NCI-H460 (cell line): ENCODE measurements at places on chromosomes 1 and 21.

DNA sequence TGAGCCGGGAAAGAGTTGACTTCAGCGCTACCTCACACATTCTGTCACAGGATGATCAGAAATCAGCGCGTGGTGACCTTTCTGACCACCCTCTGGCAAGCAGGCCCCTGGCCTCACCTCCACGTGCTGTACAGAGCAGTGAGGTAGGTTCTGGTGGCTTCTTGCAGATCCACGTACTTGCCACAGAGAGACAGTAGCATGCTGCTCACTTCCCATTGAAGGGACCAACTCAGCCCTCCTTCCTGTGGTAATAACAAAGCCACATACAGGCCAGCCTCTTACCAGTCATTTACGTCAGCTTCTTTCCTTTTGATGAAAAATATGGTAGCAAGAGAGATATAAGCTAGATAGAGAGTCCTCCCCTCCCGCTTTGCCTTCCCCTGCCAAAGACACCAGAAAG lies 200.7 kb downstream of the CHRM3 start:
- no peak for DNase-seq

DNA sequence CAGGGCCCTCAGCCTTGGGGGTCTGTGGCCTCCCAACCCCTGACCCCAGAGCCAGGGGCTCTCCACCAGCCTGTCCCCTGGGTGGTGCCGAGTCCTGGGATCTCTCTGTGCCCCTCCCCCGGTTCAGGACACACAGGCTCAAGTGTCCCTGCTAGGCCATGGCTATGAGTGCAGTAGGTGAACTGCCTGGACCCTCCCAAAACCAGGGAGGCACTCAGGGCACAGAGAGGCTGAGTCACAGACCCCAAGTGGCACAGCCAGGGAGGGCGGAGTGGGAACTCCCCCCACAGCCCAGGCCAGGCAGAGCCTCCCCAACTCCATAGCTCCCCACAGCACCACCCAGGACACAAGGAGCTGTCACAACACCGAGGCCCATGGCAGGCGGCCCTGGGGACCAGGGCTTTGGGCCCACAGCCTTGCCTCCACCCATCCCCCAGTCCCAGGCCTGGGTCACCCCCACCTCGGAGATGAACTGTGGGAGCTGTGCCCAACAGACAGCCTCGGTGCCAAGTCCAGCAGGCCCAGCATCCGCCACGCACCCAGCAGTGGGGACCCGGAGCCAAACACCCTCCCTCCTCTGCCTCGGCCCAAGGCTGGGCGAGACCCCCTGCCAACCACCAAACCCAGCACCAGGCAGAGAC lies 3.2 kb downstream of the DVL1 start:
- no peak for DNase-seq

GRCh38 chr1:29669912-29670311 lies 433.6 kb downstream of the PTPRU start:
- DNase-seq: no peak

GRCh38 chr1:230760360-230760827 lies 13.2 kb downstream of the CAPN9 start:
- no peak for DNase-seq

DNA sequence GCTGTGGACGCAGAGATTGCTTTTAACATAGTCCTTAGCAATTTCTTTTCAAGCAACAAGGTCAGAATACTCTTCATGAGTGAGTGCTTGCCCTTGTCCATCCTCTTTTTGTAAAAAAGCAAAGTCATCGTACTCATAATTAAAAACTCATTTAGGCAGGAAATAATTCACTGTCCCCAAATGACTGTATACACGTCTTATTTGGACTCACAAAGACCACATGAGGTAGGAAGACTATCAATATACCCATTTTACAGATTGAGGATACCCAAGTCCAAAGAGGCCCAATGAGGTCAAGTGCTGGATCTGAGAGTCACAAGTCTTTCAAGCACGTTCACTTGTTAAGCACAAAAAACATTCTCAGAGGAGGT lies 13.2 kb downstream of the ITPKB start:
- DNase-seq: no peak

- DNase-seq: peak; percentile 42
These were observed 20.4 kb downstream of the SLC16A1 start for GRCh38 chr1:112935461-112936111.

DNA sequence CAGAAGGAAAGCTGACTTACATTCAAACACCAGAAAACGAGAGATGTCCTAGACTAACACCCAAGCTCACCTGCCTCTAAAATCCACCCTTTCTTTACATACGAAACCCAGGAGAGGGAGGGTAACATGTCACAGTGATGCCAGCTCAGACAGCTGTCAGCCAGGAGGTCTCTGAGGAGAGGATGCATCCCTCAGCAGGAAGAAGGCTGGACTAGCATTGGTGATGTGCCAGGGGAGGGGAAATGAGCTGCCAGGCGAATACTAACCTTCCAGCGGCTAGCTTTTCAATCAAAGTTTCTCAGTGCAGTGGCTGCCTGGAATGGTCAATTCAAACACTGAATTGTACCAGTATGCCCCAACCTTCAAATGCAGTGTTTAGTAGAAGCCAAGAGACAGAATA lies 3.6 kb upstream of the UBE2G2 start:
- DNase-seq: no peak

GRCh38 chr1:165288350-165289120 lies 68.0 kb downstream of the LMX1A start:
- DNase-seq: no peak

GRCh38 chr1:233520261-233521191 lies 93.4 kb upstream of the KCNK1 start:
- peak; percentile 34 for DNase-seq

GRCh38 chr1:40241362-40241761 lies 6.4 kb upstream of the TMCO2 start:
- no peak for DNase-seq

DNA sequence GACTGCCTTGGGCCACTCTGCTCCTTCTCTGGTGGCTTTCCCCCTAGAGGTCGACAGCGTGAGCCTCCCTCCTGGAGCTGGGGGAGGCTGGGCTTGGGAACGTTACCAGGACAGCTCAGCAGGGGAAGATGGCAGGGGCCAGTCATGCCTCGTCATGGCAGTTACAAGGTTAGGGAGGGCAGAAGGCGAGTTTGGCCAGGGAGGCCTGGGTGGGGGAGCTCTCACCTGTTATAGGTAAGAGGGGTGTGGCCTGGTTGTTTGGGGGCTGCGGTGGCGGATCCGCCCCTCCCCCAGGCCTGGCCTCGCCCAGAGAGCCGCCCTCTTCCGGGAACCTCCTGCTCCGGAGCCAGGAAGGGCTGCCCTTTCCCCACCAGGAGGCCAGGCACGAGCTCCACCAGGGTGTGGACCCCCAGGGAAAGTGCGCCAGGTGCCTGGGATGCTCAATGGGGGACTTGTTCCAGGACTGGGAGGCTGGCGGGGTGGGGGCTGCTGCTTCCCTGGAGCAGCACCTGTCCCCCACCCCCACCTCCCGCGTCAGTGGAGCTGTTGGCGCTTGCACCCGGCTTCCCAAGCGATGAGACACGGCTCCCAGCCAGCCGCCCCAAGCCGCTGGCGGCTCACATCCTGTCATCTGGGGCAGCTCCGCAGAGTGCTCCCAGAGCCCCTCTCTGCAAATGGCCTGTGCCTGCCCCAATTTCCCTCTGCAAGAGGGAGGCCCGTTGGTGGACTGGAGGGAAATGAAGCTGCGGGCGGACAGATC lies 23.6 kb upstream of the PKP1 start:
- peak; percentile 43 for DNase-seq

DNA sequence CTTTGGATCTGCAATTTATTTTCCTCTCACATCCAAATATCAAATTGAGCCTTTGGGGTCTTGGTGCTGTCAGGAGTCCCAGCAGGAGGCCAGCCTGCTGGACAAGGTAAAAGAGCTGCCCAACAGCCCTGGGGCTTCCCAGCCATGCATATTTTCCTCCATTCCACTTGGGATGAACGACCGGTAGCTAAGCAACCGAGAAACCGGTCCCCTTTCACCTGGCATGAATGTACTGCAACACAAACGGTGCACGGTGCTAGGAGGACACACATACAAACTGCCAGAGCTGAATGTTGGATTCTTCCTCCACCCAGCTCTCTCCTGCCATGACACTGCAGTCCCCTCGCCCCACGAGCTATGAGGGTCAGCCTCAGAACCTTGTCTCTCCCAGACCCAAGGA lies 42.7 kb downstream of the BCAR3 start:
- DNase-seq: no peak

- no peak for DNase-seq
These were observed 117.8 kb upstream of the BRINP3 start for GRCh38 chr1:190595438-190595837.

DNA sequence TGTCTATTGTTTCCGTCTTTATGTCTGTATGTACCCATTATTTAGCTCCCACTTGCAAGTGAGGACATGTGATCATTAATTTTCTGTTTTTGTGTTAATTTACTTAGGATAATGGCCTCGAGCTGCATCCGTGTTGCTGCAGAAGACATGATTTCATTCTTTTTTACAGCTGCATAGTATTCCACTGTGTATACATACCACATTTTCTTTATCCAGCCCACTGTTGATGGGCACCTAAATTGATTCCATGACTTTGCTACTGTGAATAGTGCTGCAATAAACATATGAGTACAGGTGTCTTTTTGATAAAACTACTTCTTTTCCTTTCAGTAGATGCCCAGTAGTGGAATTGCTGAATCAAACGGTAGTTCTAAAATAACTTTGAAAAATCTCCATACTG lies 12.7 kb upstream of the SLAMF1 start:
- no peak for DNase-seq

- peak; percentile 44 for DNase-seq
These were observed 75.5 kb downstream of the ADAMTS1 start for GRCh38 chr21:26769613-26770188.

- no peak for DNase-seq
These were observed 18.2 kb downstream of the DEPDC1 start for GRCh38 chr1:68478662-68479061.

DNA sequence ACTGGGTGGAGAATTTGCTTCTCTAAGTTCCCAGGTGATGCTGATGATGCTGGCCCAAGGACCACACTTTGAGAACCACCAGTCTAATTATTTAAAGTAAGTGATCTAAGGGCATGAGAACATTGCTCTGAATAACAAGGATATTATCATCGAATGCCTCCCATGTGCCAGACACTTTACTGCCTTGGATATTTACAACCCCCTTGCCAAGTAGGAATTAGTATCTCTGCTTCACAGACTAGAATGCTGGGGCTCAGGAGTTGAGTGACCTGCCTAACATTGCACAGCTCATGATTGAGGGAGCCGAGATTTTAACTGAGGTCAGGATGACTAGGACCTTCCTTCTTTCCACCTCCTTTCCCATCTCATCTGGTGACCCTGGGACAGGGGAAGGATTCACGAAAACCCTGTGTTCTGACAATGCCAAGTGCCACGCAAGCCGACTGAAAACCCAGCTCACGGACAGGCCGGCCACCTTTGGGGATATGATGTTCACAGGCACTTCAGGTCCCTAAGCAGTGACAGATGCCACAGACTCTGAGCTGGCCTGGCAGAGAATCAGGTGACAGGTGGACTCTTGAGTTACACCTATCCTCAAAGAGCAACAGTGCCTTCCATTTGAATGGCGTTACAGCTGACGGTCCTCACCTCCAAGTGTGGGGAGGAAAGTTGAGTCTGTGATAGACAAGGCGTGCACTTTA lies 230.7 kb downstream of the TOMM20 start:
- DNase-seq: no peak

GRCh38 chr1:23719162-23719820 lies 24.0 kb upstream of the ELOA start:
- no peak for DNase-seq

GRCh38 chr1:29324771-29325351 lies 88.5 kb downstream of the PTPRU start:
- no peak for DNase-seq

- DNase-seq: no peak
These were observed 43.0 kb downstream of the TMCC2 start for GRCh38 chr1:205270764-205271163.

DNA sequence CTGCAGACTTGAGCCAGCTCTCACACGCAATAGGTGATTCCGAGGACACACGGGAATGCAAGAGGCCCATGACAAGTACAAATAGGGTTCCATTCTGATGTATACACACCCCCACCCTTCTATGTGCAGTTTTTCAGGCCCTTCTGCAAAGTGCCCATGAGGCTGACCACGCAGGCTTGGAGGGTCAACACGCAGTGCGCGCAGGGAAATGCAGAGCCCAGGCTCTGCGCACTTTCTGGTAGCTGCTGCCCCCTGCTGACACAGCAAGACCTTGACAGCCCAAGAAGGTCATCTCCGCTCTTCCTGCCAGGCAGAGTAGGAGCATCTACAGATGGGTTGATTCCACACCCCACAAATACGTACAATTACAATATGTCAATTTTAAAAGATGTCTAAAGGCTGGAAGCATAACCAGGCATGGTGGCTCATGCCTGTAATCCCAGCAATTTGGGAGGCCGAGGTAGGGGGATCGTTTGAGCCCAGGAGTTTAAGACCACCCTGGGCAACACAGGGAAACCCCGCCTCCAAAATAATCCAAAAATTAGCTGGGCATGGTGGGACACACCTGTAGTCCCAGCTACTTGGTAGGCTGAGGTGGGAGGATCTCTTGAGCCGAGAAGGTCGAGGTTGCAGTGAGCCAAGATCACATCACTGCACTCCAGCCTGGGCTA lies 18.5 kb downstream of the SH3BP5L start:
- DNase-seq: peak; percentile 51

DNA sequence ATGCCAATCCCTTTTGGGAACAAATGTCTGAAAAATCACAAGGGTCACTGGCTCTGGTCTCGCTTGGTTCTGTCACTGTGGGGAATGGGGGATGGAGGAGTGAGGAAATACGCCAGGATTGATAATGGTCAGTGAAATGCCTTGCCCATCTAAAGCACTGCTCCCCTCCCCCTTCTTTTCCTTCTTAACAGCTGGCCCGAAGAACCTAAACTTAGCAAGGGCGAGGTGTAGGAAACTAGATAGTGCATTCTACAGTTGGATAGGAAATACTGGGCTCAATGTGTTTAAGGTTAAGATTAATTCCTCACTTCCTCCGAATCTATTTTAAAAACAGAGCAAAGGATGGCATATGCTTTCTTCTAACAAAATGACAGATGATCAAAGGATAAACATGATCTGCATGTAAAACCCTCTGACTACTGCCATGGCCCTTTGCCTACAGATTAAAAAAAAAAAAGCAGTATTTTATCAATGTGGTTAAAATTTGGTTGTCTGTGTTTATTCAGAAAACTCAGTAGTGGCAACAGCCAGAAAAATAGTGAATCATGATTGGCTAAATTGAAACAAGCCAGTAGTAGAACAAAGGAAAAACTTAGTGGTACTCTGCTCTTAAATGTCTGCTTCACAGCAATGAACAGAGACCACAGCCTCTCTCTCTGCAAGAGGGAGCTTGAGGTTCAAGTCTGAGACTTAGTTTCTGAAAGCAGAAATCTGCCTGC lies 86.1 kb upstream of the VAV3 start:
- no peak for DNase-seq

DNA sequence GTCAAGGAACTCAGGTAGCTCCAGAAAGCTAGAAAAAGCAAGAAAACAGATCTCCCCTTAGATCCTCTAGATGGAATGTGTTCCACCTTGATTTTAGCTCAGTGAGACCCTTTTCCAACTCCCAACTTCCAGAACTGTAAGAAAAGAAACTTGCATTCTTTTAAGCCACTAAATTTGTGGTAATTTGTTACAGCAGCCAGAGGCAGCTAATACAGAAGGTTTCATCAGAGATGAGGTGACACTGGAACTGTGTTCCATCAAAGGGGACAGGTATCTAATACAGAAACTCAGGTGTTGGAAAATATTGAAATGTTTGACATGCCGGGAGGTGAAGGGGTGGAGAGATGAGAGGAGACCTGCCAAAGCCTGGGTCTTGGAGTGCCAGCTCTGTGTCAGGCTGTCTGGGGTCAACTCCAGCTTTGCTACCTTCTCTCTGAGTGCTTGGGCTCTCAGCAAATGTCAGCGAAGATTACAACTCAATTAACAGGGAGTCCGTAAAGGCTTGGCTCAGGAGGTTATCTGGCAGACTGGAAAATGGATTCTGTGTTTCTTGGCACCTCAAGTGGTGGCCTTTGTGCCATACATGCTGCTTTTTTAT lies 71.3 kb downstream of the PLPP3 start:
- DNase-seq: no peak
